ENCODE measurements at places on chromosomes 4 and X.

DNA sequence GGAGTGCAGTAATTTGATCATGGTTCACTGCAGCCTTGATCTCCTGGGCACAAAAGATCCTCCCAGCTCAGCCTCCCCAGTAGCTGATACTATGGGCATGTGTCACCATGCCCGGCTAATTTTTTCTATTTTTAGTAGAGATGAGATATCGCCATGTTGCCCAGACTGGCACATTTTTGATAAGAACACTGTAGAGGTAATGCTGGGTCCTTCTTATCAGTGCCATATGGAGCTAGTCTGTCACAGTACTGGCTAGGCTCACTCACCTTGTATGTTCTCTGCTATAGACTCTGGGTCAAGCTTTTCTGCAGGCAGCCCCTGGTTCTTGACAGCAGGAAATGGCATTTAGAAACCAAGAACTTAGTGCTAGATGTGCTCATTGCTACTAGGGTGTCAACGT is 53.9 kb downstream of the BCOR start:
- DNase-seq, result no peak

DNA sequence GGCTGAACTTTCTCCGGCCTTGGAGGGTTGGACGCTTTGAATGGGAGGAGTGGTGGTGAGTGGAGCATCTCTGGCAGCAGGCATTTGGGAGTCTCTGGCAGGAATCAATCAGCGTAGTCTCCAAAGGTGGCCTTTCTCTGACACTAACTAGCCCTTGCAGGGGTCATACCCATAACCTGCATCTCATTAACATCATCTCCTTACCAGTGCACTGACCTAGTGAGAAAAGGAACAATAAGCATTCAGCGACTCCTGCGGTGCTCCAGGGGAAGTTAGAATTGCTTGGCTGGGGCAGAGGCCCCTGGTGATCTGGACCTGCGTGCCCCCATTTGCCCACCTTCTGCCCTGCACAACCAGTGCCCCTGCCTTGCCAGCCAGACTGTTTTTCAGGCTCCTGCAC is 161.9 kb downstream of the PTTG2 start:
- DNase-seq, result no peak

- DNase-seq, result no peak
Observed at GRCh38 chr4:17448689-17449088, 63.2 kb downstream of the QDPR start.

GRCh38 chr4:62407534-62407933 is 1207.4 kb downstream of the ADGRL3 start:
- DNase-seq, result no peak

DNA sequence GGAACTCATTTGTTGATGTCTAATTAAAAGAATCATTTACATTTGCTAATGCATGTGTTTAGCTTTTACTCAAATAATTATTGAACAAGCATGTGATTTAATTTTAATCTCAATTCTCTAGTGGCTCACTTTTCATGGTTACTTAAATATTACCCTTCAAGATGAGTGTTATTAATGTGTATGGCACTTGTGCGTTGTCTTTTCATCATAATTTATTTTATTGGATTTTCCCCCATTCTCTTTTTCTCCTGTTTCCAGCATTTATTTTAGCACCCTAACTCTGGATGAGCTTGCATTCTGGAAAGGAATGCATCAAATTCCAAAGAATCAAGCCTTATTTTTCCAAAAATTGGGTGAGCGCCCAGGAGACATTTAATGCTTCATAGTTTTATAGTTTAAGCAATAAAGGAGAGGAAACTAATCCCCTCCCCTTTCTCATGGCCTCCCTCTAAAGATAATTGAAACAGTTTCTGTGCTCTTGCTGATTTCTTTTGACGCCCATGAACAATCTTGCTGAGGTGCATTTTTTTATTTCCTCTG is 191.1 kb upstream of the FAT4 start:
- no peak for DNase-seq

DNA sequence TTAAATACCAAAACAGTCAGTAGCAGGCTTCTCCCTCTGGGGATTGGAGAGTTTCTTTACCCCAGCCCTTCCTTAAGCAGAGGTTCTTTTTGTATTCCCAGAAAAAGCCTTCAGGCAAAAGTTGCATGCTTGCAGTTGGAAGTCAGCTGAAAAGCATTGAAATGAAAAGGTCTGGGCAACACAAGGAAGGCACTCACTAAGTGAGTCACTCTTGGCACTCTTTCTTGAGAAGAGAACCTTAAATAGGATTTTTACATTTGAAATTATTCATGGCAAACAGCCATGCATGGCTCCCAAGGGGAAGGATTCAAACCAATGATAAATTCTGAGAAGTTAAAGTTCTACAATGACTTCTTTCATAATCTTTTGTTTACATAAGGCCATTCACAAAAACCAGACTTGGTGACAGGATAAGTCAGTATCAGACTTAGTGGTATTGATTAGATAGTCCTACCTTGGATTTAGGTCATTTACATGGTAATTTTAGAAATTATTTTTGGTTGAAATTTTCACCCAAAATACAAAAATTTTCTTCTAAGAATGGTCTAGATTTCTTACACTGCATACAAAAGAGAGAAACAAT is 2068.9 kb downstream of the PCDH7 start:
- no peak for DNase-seq

DNA sequence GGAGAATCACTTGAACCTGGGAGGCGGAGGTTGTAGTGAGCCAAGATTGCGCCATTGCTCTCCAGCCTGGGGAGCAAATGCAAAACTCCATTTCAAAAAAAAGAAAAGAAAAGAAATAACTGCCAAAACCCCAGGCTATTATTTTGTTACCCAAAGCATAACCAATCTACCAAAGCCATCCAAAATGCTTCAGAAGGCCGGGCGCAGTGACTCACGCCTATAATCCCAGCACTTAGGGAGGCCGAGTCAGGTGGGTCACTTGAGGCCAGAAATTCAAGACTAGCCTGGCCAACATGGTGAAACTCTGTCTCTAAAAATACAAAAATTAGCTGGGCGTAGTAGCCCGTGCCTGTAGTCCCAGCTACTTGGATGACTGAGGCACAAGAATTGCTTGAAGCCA is 49.8 kb downstream of the SMIM31 start:
- no peak for DNase-seq

DNA sequence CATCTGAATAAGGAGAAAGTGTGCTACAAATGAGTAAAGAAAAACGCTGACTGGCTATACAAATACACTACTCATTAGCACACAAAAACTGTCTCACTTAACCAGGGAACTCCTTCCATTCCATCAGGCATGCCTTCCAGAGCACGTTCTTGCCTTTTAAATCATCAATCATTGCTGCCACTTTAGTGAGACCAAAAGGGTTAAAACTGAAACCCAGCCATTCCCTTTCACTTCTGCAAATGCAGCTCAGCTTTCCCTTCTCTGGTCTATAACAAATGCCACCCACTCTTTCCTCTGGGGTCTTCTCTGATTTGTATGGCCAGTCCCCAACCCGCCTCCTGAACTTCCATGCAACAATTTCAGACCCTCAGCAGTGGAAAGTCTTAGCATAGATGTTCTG is 231.5 kb downstream of the TRIML1 start:
- no peak for DNase-seq

DNA sequence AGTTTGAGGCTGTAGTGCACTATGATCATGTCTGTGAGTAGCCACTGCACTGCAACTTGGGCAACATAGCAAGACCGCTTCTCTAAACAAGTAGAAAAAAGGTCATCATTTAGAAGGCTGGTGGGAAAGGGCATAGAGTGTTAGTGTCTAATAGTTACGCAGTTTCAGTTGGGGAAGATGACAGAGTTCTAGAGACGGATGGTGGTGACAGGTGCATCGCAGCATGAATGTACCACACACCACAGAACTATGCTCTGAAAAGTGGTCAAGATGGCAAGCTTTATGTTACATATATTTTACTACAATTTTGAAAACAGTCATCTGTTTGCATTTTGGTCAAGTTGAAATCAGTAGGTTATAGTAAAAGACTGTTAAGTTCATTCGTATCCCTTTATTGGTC is 23.7 kb upstream of the CLDN34 start:
- DNase-seq, result no peak

DNA sequence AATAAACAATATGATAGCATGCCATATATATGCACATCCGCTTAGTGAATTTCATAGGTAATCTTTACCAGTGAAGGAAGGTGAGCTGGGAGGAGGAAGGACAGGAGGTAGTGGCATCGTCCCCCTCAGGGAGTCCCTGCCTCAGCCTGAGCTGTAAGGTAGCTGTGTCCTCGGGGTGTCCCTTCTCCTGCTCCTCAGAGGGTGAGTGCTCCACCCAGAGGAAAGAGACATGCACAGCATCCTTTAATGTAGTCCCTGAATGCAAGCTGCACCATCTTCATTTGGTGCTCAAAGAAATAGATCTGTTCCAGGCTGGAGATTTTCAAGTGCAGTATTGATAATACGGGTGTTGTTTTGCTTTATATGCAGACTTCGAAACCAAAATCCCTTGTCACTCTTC is 330.4 kb upstream of the SFRP2 start:
- DNase-seq, result no peak

GRCh38 chr4:68570122-68570507 is 6.0 kb downstream of the UGT2B17 start:
- no peak for DNase-seq

- DNase-seq, result no peak
Observed at GRCh38 chrX:35351795-35352483, 409.3 kb downstream of the FAM47B start.

- DNase-seq, result no peak
Observed at GRCh38 chr4:141957416-141957815, 321.0 kb downstream of the IL15 start.

GRCh38 chr4:78763251-78763650 is 12.9 kb upstream of the BMP2K start:
- DNase-seq, result no peak

DNA sequence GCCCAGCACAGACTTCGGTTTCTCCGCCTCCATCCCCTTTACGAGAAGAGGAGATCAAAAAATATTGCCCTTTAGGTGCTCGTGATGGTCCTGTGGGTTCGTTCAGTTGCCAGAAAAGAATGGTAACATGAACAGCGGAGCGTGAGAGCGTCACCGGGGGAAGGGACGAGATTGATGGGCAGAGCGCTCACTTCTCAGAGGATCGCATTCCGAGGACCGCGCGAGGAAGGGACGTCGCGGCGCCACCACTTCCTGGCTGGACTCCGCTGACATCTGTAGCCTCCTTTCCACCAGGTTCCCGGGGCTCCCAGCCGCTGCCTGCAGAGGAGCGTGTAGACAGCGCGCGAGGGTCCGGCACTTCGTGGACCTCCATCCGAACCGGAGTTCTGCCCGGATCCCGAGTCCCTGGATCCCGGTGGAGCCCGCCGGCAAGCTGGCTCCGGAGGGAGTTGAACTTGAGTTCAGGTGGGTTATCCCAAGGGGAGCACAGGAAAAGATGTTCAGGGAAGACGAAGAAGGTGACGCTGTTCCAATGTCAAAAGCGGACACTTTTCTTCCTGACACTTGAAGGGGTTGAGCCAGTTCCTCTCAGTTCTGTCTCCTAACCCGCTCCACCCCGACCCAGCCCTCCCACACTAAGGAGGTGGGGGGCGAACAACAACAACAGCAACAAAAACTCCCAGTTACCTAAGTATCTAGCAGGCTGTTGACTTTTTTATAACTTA is 484 bp downstream of the GALNTL6 start:
- DNase-seq, result no peak

- no peak for DNase-seq
Observed at GRCh38 chrX:10423716-10424115, 196.7 kb downstream of the MID1 start.

DNA sequence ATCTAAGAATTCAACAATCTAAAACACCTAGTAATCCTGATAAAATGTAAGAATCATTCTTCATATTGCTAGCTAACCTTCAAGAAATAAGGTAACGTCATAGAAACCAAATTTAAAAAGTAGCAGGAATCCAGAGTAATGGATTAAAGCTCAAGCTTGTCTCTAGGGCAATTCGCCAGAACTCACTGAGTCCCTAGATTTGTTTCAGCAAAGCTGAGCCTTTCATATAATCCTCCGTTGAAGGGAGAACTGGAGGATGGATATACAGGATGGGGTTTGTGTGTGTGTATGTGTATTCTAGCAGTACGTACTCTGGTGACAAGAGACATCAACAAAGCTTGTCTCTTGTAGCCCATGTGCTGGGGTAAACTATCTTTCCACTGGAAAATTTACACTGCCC is 2173.5 kb upstream of the AGA start:
- no peak for DNase-seq

DNA sequence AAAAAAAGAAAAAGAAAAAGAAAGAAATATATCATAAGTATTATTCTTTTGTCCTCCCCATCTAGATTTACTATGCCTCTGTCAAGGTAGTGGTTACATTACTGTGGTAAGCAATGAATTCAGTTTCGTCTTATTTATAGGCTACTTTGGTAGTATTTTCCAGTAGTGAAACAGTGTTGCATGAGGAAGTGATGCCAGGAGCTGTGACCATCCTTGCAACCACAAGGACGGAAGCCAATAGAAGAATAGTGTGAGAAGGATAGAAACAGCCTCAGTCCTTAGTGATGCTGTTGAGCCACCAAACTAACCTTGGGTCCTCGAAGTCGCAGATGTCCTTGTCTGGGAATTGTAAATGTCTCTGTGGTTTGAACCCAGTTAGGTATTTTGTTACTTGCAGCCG is 328.5 kb downstream of the PPP3CA start:
- DNase-seq, result peak; percentile 44

All from CD4-positive, alpha-beta T cell treated with Interferon alpha-2 for 1 hour (primary cell).